ENCODE measurements at places on chromosomes 12 and 14.
A peak's percentile ranks its signal among the peaks of the same experiment; 100 is the strongest.

GRCh38 chr14:36258241-36258640 lies 62.2 kb downstream of the MBIP start:
- no peak for DNase-seq

- DNase-seq, result no peak
Observed at GRCh38 chr12:5493018-5493417, 61.1 kb downstream of the NTF3 start.

DNA sequence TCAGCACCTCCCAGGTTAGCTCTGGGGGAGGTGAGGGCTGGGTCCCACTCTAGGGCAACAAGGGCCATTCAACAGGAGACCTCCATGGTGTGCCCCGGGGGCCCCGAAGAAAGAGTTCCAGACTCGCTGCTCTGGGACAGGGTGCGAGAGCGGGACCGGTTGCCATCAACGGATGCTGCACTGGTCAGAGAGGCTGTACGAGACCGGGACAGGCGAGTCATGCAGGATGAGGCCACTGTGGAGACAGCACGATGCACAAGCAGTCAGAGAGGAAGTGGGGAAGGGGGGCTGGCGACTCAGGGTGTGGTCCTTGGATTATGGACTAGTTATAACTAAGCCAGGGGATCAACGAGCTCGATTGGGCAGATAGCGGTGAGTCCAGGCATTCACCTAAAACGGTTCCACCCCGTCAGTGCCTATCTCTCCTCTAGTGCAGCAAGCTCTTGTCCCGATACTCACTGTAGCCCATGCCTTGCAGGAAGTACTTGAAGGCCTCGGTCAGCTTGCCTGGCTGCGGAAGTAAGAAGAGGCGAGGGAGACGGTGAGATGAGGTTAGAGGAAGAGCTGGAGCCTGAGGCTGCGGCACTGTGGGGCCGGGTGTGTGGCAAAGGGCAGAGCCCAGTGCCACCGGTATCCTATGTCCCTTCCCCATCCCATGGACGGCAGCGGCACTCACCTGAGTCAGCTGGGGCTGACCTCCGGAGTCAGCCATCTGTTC lies 7.2 kb downstream of the NDRG2 start:
- DNase-seq, result no peak

- no peak for DNase-seq
Observed at GRCh38 chr14:22764382-22764781, 2.1 kb upstream of the OXA1L start.

DNA sequence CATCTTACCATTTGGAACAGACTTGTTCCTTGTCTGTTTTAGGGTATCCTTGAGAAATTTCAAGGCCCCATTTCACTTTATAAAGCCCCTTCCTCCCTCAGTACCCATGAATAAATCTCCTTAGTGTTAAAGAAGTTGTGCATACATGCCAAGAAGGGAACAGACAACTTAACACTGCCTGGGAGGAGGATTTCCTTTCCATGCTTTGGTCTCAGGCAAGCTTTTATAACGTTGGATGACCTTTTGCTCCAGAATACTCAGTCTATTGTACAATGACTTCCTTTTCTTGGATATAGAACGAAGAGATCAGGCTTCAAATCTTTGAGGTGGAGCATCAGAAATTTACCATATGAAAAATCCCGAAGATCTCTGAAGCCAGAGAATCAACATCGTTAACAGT lies 551.4 kb downstream of the PRKD1 start:
- DNase-seq, result no peak

- DNase-seq, result no peak
Observed at GRCh38 chr12:109259545-109259895, 49.6 kb downstream of the FOXN4 start.

DNA sequence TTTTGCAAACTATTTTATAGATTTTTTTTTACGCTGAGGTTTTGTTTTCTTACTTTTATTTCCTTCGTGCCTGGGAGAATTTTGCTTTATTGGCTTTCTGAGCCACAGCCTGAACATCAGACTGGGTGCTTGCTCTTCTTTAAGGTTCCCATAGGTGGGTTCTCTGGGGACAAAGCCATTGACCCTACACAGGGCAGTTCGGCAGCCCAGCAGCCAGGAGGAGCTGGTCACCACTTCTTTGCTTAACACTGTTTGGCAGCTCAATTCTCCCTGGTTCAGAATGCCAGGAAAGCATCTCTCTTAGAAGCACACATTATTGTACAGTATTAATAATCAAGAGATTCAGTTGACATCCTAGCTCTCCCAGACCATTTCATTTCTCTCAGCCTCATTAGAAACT lies 140.8 kb upstream of the NEDD1 start:
- no peak for DNase-seq

DNA sequence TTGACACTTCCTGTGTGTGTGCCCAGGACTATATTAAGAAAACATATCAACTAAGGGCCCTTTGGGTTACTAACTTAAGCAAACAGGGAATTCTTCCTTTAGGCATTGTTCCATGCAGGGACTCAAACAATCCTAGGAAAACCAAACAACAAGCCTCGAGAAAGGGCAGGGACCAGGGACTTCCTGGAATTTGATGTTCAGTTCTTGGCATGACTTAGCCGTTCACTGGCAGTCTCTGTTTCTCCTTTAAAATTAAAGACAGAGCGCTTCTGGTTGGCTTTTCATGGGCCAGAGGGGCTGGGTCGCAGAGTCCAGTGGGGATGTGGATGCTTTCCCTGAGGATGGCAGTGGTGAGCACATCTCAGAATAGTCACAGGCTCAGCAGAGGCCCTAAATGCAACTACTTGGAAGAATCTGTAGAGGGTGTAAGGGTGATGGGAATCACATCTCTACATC lies 35.2 kb downstream of the RNFT2 start:
- no peak for DNase-seq

DNA sequence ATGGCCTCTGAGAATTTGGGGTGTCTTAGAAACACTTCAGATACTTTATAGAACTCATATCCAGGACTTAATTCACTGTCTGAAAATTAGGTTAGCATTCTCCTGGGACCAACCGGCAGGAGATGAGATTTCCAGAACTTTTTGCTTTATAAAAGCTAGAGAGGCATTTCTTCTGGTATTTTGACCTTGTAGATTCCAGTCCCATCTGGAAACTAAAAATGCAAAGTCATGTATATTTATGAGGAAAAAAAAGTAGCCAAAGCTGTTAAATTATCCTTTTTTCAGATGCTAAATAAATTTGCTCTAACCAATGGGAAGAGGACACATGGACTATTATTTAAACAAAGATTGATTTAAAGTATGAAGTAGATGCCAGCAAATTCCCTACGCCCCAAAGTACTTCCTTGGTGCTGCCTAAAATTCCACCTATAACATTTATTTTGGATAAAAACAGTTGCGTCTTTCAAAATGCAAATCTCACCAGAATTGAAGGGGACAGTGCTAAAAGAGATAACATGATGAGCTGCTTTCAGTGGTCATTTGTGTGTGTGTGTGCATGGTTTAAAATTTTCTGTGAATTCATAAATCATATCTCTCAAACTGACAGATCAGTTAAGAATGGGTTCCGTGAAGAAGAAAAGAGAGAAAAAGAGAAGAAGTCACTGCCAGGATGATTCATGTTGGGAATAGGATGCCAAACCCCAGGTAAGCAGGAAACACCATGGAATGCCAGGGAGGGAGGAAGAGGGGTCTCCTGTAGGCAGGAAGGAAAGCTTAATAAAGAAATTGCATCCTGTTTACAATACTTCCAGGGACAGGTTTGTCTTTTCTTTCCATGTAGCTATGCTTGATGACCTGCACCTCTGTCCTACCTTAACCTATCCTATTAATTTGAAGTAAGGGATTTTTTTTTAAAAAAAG lies 97.7 kb upstream of the RGS6 start:
- no peak for DNase-seq

- no peak for DNase-seq
Observed at GRCh38 chr12:104522985-104523722, 66.4 kb downstream of the CHST11 start.

DNA sequence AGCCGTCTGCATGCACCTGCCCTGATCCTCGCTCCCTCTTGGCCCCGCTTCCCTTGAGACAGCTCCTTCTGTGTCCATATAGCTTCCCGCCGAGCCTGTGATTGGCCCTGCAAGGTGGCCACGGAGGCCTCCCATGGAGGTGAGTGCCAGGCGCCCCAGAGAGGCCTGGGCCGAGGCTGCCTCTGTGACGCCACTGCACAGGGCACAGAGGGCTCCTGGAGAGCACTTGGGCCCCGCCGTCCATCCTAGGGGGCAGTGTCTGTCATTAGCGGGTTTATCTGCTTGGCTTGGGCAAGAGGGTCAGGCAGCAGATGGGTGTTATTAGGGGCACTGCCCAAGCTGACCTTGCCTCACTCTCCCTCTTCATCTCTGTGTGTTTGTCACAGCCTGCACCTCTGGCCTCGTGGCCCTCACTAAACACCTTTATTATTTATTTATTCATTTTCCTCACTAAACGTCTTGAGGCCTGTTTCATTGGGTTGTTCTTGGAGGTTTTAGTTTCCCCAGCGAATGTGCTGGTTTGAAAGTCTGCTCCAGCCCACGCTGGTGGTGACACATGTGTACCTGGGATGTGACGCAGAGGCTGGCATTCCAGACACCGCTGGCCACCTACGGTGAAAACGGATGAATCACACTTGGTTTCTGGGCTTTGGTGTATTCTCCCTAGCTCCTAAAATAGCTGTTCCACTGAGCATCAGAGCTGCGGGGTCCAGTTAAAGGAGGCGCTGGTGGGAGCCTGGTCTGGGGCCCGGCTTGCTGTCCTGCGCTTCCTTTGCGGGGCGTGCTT lies 5.9 kb downstream of the ZFYVE21 start:
- peak; percentile 63 for DNase-seq

GRCh38 chr12:94622475-94622874 lies 27.9 kb downstream of the TMCC3 start:
- no peak for DNase-seq

DNA sequence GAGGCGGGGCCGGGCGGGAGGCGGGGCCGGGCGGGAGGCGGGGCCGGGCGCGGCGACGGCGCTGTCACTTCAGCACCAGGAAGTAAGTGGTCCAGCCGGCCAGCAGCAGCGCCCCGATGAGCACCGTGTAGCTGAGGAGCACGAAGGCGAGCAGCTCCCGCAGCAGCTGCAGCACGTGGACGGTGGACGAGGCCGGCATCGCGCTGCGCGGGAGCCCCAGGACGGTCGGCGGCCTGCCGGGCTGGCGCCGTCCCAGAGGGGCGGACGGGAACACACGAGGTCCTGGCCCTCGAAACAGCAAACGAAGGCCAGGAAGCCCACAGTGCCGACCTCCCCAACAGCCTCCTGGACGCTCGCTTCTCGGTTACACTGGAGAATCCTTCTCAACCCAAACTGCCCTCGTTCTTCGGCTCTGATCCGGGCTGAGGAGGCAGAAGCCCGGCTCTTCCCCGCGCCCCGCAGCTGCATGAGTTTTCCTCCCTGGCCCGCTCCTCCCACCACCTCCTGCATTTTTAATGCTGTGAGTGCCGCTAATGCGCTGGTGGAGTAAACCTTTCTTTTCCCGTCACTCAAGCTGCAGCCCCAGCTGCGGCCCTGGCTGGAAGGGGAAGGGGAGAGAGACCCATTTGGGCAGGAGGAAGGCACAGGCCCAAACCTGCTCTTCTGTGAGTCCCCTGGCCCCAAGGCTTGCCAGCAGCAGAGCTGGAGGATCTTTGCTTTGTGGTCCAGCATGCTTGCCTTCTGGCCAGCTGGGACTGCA lies 694 bp upstream of the DIABLO start:
- DNase-seq, result no peak

DNA sequence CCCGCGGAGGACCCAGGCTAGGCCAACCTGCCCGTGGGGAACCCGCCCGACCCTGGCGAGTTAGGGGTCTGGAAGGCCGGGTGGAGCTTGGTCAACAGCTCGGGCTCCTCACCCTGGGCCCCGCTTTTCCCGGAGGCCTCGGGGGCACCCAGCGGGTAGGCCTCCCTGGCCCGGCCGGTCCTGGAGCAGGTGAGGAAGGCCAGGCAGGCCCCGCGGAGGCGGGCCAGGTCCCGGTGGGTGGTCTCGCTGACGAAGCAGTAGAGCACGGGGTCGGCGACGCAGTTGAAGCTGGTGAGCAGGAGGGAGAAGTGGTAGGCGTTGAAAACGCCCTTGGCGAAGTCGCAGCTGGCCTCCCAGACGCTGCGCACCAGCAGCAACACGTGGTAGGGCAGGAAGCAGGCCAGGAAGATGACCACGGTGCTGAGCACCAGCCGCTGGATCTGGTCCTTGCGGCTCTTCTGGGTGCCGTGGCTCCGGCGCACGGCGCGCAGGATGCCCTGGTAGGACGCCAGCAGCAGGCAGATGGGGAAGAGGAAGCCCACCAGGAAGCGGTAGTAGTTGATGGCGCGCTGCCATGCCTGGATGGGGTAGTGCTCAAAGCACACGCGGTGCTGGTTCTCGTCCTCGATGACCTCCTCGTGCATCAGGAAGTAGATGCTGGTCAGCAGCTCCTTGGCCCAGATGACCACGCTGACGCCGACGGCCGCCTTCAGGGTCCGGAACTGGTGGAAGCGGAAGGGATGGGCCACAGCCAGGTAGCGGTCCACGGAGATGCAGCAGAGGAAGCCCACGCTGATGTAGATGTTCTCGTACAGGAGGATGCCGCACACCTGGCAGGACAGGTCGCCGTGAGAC lies 10.3 kb downstream of the GPR68 start:
- no peak for DNase-seq

- no peak for DNase-seq
Observed at GRCh38 chr14:101687756-101688546, 73.6 kb upstream of the PPP2R5C start.

- no peak for DNase-seq
Observed at GRCh38 chr12:40222247-40222646, 2.5 kb upstream of the LRRK2 start.

GRCh38 chr12:11970155-11970520 lies 100.6 kb upstream of the BCL2L14 start:
- no peak for DNase-seq

DNA sequence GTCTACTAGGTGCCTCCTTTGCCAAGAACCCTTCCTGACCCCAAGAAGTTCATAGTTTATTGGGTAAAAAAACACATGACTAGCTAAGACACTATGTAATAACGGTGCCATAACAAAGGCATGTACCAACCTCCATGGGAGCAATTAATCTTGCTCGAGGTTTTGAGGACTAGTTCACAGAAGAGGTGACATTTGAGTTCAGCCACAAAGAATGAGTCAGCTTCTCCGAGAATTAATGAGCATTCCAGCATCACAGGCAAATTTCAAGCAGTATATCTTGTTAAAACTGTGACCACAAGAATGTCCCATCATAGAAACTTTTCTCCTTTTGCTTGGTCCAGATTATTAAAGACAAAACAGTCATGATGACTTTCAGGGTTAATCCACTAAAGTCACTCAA lies 113.0 kb upstream of the RAP1B start:
- peak; percentile 36 for DNase-seq

DNA sequence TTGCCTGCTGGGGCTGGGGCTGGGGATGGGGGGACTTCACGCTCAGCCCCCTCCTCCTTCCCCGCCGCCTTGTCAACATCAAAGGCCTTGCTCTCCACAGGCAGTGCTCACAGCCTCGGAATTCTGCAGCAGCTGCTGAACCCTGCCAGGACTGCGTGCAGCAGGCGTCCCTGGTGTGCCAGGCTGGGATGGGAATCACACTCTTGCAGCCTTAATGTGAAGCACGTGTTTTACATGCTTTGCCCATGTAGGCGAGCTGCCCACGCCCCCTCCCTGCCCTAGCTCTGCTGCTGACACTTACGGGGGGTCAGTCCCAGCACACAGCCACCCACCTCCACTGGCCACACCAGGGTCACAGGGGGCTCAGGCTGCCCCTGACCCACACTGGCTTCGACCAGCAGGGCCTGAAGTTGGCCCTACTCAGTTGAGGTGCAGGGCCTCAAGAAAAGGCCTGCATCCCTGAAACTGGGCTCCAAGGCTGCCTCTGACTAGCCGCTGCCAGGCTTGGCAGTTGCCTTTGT lies 276.2 kb upstream of the RTL1 start:
- no peak for DNase-seq
